ENCODE measurements at places on chromosomes 12 and 14.
A peak's percentile ranks its signal among the peaks of the same experiment; 100 is the strongest.

DNA sequence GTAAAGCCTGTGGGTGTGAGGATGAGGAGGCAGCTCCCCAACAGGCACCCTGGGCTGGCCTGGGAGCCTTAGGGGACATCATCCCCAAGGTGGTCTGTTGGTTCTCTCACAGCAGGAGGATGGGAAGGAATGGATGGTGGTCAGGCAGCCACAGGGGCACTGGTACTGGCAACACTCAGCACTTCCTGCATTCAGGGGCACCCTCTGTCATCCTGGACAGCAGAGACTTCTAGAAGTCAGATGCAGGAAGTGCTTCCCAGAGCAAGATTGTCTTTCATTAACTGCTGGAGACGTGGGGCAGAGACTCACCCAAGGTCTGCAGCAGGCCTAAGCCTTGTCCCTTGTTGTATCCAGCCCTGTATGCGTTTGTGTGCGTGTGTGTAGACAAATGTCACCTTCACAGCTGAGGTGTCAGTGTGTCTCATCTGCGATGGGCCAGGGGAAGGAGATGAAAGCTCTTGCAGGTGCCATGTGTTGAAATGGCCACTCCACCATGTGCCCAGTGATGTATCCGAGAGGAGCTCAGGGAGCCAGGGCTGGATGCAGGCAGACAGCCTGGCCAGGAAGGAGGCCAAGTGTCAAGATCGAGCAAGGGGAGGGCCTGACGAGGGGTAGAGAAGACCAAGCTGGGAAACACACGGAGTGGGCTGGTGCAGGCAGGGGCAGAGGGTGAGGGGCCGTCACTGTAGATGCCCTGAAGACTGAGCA is 85.1 kb downstream of the PITPNM2 start:
- no peak for DNase-seq

DNA sequence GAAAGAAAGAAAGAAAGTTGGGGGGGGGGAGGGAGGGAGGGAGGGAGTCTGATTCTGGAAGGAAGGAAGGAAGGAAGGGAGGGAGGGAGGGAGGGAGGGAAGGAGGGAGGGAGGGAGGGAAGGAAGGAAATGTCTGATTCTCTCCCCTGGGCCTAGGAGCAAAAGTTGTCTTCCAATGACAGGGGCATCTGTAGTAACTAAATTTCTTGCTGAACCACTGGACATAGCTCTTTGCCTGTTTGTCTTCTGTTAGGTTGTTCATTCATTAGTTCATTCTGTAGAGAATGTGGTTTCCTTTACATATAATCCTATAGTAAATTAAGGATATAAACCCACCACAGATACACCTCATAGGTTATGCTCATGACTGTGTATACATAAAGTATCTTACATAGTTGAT is 59.9 kb downstream of the GPR68 start:
- no peak for DNase-seq

- DNase-seq = no peak
These were observed 746.5 kb downstream of the SLC6A15 start for GRCh38 chr12:84165998-84166571.

GRCh38 chr14:62301911-62302310 is 539.7 kb downstream of the SNAPC1 start:
- DNase-seq = peak; percentile 26

DNA sequence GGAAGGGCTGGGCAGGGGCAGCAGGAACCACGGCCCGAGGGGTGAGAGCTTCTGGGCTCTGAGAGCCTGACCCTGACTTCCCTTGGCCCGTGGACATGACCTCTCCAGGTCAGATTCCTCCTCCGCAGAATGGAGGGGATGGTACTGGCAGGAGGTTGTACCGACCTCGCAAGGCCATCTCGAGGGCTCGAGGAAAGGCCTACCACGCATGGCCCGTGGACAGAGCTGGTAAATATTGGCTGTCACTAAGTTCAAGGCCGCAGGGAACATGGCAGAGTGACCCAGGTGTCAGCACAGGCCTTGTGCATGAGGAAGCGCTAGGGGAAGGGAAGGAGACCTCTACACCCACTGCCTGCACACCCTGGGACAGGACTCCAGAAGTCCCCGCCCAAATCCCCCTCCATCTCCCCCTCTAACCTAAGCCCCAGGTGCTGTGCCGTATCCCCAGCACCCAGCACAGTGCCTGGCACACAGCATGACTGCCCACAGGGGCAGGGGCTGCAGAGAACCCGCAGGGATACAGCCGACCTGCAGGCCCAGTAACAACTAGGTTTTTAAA is 54.9 kb upstream of the PPP2R5C start:
- no peak for DNase-seq

DNA sequence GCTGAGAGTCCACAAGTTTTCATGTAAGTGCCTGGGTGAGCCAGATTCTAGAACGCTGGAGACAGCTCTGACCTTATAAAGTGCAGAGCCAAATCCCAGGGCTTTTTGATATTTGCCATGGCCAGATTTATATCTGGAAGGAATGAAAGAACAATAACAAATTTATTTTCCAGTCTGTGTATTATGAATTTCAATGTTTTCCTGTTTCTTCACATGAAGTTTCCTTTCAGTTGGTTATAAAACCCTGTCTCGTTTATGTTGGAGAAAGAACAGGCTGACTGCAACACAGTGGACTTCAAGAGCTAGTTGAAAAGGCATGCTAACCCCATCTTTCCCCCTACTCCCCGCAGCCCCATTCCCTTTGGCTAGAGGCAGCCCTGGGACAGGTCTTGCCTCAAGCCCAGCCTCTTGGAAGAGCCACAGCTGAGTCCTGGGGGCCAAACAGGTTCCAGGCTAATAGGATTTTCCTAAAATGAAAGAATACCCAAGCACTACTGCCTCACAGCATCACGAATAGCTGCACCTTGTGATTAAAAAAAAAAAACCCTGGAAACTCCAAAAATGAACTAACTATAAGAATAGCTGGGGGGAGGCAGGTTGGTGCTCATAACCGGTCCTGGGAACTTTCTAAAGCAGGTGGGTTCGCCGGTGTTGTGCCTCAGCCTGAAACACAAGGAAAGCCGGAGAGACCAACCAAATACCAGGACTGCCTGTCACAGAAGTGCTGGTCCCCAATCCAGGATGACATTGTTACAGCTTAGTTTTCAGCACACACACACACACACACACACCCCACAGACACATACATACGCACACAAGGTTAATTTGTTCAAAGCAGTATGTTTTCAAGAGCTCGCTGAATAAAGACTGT is 1.5 kb downstream of the FBLN5 start:
- DNase-seq = no peak

GRCh38 chr12:47741340-47741703 is 16.0 kb upstream of the ENDOU start:
- DNase-seq = no peak

DNA sequence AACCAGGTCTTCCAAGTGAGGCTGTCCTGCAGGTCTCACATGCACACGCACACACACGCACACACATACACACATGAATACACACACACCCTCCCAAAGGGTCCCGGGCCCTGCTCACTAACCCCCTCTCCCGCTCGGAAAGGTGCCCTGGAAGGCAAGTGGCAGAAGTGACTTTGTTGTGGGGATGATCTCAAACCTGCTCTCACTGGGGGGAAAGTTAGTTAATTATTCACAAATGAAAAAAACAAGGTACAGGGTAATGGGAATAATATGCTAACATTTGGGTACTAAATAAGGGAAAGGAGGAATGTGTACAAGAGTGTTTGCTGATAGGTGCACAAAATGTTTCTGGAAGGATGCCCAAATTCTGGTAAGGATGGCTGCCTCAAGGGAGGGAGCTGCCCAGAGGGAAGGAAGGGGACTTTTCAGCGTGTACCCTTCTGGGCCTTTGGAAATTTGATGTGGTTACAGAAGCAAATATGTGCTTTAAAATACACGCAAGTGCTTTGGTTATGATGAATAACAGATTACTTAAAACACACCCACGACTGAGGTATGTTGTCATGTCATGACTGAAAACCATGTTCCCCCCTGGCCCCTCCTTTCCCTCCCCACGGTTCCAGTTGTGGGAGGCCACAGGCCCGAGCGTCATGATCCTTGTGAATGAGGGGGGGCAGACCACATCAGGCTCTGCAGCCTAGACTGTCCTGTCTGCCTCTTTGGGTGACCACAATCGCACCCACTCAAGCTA is 43.3 kb upstream of the PLEKHG6 start:
- DNase-seq = no peak

DNA sequence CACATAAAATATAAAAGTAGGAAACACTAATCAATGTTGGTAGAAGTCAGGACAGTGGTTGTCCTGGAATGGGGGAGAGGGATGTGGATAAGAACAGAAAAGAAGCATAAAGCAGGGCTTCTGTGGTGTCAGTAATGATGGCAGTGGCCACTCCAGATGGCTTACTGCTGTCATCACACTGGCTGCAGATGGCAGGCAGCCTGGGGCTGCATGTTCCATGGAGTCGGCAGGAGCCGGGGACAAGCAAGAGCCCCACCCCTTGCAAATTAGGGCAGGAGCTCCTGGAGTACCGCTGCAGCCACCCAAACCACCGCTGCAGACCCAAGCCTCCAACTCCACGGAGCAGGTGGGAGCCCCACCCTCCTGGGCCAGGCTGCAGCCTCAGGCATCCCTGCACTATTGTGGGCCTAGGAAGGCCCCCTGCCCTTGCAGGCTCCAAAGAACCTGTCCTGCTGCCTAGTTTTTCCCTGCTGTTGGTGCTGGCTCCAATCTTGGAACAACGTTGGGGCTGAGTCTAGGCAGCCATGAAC is 28.8 kb upstream of the SLC5A8 start:
- no peak for DNase-seq

DNA sequence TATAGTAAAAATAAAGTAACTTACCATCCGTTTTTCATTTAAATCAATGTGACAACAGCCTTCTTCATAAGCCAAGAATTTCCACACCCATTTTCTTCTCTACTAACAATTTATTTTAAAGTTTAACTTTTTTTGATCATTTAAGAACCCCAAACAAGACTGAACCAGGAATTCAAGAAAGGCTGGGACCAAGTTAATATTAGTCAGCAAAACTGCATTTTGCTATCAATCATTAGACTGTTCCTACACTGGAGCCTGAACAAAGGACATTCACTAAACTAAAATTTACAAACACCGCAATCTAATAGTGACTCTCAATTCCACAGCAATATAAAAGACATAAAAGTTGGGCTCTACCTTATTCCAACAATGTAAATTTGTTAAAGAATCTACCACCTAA is 73.6 kb downstream of the OSBPL8 start:
- no peak for DNase-seq

DNA sequence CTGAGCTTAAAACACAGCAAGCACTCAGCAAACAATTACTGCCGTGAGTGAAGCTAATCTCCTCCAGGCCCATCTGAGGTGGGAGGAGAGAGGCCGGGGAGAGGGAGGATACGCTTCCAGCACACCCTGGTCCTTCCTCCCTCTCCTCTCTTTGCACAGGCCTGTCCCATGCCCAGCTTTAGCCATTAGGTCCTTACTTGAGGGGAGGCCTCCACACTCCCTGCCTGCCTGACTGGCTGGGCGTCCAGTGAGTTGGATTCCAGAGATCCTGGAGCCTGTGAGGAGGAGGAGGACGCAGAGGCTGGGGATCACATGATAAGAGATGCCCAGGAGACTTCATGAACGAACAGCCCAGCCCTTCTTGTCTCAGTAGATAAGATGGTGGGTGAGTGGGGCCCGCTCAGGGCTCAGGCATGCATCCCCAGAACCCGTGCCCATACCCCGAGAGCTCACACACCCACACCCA is 65.1 kb upstream of the NCOR2 start:
- no peak for DNase-seq

DNA sequence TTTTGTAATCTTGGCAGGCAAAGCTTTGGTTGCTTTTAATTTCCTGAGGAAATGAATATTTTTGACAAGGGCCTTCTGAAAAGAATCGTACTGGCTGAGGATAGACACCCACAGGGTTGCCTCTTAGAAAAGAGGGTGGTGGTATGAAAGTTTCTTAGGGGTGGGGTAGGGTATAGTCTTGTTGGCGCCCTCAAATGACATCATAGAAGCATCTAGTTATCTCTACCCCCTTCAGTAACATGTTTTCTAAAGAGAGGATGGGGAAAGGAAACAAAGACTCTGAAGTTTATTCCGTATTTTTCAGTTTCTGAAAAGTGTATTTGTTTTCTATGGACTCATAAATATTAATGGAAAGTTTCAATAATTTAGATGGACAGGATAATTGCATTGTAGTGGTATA is 13.7 kb downstream of the PRKCH start:
- DNase-seq = no peak

DNA sequence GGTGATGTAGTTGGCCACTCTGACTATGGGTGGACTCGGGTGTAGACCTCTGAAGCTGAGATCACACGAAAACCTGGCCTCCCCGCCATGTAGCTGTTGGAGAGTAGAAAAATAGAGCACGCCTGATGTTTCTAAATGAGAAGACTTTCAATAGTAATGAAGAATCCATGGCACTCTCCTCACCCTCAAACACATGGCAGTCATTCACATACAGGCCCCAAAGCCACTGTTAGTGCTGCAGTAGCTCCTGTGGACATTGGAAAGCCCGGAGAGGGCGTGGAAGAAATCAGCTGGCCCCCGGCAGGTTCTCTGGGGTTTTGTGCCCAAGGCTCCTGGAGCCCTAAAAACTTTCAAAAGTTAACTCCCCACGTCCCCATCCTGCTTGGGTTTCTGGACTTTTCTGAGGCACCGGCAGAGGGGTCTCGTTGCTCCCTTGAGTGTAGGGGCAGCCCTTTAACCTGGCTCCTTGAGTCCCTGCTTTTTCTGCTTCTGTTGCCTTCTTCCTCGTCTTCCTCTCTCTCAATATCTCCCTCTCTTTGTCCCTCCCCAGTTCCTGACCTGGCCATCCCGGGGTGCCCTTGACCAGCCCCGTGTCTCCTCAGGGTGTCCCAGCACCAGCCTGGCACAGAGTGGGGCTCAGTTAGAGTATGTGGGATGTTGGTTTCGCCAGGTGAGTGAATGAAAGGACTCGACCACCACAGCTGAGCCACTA is 8.3 kb downstream of the MEG3 start:
- no peak for DNase-seq

DNA sequence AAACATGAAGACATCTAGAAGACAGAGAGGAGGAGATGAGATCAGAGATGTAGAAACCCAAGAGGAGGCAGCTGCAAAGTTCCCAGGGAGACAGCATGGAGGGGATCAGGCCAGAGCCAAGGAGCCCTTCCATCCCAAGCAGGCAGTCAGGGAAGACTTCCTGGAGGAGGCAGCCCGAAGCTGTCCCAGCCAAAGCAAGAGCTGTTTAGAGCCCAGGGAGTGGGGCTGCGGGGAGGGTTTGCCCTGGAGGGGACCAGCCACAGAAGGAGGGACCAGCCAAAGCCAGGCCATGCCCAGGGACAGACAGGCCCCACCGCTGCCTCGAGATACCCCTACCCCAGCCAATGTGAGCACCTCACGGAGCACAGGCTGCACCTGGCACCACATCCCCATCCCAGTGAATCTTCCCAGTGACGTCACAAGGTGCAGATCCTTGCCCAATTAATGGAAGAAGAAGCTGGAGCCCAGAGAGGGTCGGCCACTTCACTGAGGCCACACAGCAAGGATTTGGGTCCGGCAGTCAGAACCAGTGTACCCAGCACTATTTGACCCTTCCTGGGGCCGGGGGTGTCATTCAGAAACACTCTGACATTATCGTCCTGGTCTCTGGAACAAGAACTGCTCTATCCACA is 14.1 kb upstream of the DIO3 start:
- no peak for DNase-seq

- DNase-seq = no peak
These were observed 259.0 kb upstream of the ALG10 start for GRCh38 chr12:33763331-33763730.

GRCh38 chr12:34379142-34379541 is 356.8 kb downstream of the ALG10 start:
- no peak for DNase-seq

GRCh38 chr12:105705765-105706164 is 375.3 kb downstream of the C12orf75 start:
- DNase-seq = no peak

Data from AG04449 (cell line).